IMR-90 (cell line): ENCODE measurements at places on chromosomes 6 and 20. TPM values are rescaled to one million over a fixed set of nuclear protein-coding genes. Genes with fewer than 3 reads are reported as not detected.

- no peak overlapping the region for H3K4me3 ChIP-seq
- no peaks in the 10 kb centered on the region for H3K4me1 ChIP-seq
- peaks cover 4% of the 10 kb centered on the region for H3K36me3 ChIP-seq
- H3K27me3 ChIP-seq: no peaks in the 10 kb centered on the region
- no peak overlapping the region for H3K27ac ChIP-seq
These were observed 34.2 kb downstream of the CEP162 start for GRCh38 chr6:84193114-84193708.

DNA sequence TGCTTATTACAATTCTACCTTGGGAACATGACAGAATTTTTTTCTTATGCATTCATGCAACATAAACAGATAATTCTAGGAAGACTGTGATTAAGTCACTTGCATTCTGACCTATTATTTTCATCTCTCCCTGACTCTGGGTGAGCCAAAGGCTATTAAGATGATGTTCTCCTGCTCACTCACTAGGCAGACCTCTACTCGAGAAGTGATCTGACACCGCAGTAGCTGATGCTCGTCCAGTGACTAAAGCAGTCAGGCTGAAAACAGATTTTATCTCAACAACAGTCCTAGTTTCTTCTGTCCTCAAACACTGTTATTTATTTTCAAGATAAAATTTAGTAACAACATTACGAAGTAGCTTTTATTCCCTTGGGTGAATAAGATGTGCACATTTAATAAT lies 17.3 kb downstream of the NAA20 start:
- H3K27me3 ChIP-seq: no peaks in the 10 kb centered on the region
- H3K4me3 ChIP-seq: no peak overlapping the region

Gene LINC00237
- not detected in 2 replicates for polyA plus RNA-seq

GRCh38 chr6:134233180-134233955 lies 84.5 kb downstream of the SGK1 start:
- peaks cover 5% of the 10 kb centered on the region; the same call in 1 of the 2 replicates for H3K4me1 ChIP-seq
- DNase-seq: no peak
- H3K36me3 ChIP-seq: no peaks in the 10 kb centered on the region
- H3K27ac ChIP-seq: no peak overlapping the region
- H3K27me3 ChIP-seq: no peaks in the 10 kb centered on the region

Gene MPC1
- 11.8 and 12.0 TPM in 2 replicates for polyA plus RNA-seq

- peak overlapping the region; percentile 68 for H3K27ac ChIP-seq
- H3K27me3 ChIP-seq: no peaks in the 10 kb centered on the region; the same call in 1 of the 2 replicates
- peaks cover 7% of the 10 kb centered on the region; the same call in 1 of the 2 replicates for H3K4me1 ChIP-seq
- peak overlapping the region; percentile 54 for H3K4me3 ChIP-seq
- DNase-seq: peak; percentile 83
These were observed 100.0 kb downstream of the NOL4L start for GRCh38 chr20:32484958-32485769.

DNA sequence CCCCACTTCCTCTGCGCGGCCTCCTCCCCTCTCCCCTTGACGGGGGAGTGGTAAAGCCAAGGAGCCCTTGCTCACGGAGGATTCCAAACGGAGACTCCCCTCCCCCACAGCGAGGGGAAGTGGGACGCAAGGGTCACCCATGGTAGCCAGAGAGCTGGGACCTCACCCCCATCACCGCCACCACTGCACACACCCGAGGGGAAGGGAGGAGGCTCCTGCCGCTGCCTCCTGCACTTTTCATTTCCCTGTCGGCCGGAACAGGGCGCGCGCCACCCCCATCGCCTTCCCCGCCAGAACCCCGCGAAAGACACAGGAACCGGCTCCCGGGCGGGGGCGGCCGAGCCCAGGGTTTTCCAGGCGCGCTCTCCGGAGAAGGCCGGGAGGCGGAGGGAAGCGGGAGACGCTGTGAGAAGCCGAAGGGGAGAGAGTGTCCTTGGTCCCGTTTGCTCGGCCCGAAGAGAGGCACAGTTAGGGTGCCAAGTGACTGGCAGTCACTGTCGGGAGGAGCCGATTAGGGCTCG lies 789 bp downstream of the CCND3 start:
- peak overlapping the region; percentile 84 for H3K4me3 ChIP-seq
- H3K27ac ChIP-seq: peak overlapping the region; percentile 76
- H3K4me1 ChIP-seq: peaks cover 30% of the 10 kb centered on the region
- peak; percentile 12 for DNase-seq

DNA sequence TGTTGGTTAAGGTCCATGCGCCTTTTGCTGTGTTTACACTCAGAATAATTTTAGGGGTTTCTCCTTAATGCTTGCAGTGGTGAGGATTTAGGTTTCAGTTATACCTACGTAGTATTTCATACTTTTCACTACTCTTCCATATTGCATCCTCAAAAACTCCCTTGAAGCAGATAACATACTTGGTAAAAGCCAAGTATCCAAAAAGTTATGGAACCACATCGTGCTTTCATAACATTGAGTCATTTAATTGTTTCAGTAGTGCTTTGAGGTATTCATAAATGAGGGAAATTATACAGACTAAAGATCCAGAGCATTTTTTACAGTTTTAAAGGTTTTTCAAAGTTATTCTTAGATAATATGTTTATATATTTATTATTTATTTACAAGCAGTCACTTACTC lies 4.0 kb upstream of the ATXN1 start:
- peaks cover 20% of the 10 kb centered on the region for H3K4me1 ChIP-seq
- no peak overlapping the region for H3K4me3 ChIP-seq
- H3K36me3 ChIP-seq: no peaks in the 10 kb centered on the region
- DNase-seq: no peak
- H3K27me3 ChIP-seq: no peaks in the 10 kb centered on the region
- peak overlapping the region; percentile 10; the same call in 1 of the 2 replicates for H3K27ac ChIP-seq

Gene NRN1
- polyA plus RNA-seq: not detected in 2 replicates

DNA sequence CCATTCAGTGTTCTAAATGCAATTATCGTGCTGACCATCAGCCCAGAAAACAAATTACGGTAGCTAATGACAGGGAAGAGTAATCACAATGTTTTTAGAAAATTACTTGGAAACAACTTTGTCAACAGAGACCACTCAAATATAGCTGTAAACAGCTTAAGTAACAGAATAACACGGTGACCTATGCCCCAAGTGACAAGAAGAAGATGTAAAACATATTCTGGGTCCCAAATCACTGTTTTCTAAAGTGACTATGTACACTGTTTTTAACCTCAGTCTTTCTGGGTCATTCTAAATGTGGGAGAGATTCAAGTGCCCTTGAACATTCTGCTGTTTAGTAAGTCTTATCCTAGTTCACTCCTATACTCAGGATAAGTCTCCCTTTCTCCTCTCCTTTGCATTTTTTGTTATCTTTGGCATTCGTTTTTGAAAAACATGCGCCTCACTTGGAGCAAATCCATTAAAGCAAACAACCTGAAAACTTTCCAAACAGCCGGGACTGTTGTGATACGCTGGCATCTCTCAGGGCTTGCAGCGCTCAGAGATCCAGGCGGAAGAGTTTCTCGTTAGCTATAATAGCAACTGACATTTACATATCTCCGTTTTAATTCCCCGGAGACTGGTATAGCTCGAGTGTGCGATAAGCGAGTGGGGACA lies 114.5 kb upstream of the SOX4 start:
- no peaks in the 10 kb centered on the region for H3K4me1 ChIP-seq
- no peak overlapping the region for H3K4me3 ChIP-seq
- no peak overlapping the region for H3K27ac ChIP-seq
- peak; percentile 23 for DNase-seq

- no peak for DNase-seq
- H3K36me3 ChIP-seq: no peaks in the 10 kb centered on the region
- H3K4me3 ChIP-seq: no peak overlapping the region
- no peaks in the 10 kb centered on the region for H3K27me3 ChIP-seq
- H3K27ac ChIP-seq: no peak overlapping the region
These were observed 112.2 kb downstream of the DTNBP1 start for GRCh38 chr6:15550546-15551123.

Gene OTOR
- polyA plus RNA-seq: not detected in 2 replicates

GRCh38 chr6:113989675-113990074 lies 18.7 kb upstream of the HDAC2 start:
- no peaks in the 10 kb centered on the region for H3K36me3 ChIP-seq
- peak; percentile 27 for DNase-seq
- no peak overlapping the region for H3K4me3 ChIP-seq
- no peaks in the 10 kb centered on the region for H3K4me1 ChIP-seq
- no peaks in the 10 kb centered on the region for H3K27me3 ChIP-seq
- no peak overlapping the region for H3K27ac ChIP-seq

DNA sequence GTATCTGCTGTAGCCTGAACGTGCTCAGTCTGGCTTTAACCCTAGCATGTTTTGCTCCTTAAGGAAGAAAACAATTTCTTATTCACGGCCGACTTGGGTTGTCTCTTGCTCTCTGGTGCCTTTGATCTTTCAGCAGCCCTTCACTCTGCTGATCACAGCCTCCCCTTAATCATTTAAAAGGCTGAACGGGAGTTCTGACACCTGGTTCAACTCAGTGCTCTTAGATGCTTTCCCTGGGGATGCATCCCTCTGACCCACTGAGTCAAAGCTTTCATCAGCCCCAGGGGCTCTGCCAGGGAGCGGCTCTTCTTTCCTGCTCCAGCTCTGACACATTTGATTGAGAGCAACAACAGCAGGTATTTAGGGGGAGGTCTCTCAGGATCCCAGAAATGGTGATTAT lies 79.0 kb upstream of the FYN start:
- no peak overlapping the region for H3K27ac ChIP-seq
- peaks cover 31% of the 10 kb centered on the region for H3K27me3 ChIP-seq
- peaks cover 4% of the 10 kb centered on the region for H3K4me1 ChIP-seq
- no peak for DNase-seq
- no peak overlapping the region for H3K4me3 ChIP-seq

DNA sequence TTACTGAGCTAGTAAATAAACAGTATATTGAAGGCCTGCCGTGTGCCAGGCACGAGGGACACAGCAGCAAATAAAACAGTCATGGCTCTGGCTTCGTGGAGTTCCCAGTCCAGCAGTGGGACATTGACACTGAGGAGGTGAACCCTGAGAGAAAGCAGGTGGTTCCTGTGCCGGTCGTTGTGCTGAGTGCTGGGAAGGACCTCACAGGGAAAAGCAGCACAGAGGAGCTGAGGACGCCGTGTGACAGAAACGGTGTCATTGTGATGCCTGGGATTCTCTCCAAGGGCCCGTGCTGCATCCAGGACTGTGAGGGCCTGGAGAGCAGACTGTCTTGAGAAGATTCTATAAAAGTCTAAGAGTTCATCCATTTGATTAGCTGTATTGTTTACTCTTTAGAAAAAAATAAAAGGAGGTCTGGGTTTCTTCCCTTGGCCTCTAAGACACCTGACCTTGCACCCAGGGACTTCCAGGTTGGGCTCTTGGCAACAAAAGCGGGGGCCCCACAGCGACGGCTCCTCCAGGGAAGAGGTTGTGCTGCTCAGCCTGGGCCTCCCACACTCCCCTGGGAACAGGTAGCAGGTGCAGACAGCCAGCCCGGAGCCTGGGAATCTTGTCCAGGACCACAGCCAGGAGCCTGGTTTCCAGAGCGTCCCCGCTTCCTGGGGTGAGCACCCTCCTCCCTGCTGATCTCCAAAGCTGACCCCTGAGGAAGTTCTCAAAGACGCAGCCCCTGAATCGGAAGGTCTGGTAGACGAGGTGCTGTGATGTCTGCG lies 251.2 kb upstream of the PMEPA1 start:
- H3K27me3 ChIP-seq: 0 out of 2 replicates have a peak, but pooled peaks cover 1% of the 10 kb centered on the region
- no peak for DNase-seq
- no peaks in the 10 kb centered on the region for H3K36me3 ChIP-seq
- no peak overlapping the region for H3K4me3 ChIP-seq
- no peaks in the 10 kb centered on the region for H3K4me1 ChIP-seq

GRCh38 chr6:150418827-150419594 lies 50.2 kb downstream of the IYD start:
- H3K4me3 ChIP-seq: 0 out of 2 replicates have a peak overlapping the region, but pooled peaks have one; percentile 5
- no peak overlapping the region for H3K27ac ChIP-seq
- H3K4me1 ChIP-seq: no peaks in the 10 kb centered on the region; the same call in 1 of the 2 replicates
- peaks cover 7% of the 10 kb centered on the region for H3K27me3 ChIP-seq
- no peaks in the 10 kb centered on the region for H3K36me3 ChIP-seq
- peak; percentile 36 for DNase-seq

DNA sequence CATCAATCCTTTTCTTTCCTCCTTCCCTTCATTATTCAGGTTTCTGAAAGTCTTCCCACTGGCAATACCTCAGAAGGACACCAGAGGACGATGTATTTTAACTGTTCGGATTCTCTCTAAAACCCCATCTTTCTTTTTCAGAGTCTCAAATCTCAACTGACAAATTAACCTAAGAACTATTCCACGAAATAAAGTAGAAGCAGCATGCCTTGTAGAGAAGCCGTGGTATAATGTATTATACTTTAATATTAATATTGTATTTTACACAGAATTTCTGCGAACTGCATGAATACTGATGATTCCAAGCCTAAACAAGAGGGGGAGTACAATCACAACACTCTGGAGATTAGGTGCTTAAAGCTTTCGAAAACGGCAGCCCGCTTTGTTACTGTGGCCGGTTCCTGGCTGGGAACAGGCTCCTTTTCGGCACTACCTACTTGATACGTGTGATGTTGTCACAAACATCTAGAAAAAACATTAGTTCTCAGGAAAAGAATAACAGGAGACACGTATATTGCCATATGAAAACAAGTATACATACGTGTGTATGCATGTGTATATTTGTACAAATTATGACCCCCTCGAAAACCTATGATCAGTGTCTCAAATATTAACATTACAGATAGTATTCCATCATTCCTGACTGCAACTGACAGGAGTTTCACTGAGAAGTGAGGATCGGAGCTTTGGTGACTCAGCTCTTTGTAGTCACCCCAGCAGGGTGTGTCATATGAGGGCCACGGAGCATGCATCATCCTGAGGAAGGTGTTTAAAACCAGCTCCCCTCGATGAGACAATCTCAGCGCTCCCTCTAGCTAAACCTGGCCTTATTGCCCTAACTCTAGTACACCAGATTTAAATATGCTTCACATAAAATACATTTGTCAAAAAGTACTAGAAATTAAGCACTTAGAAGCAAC lies 319.7 kb upstream of the TCF21 start:
- H3K27ac ChIP-seq: peak overlapping the region; percentile 96
- H3K36me3 ChIP-seq: no peaks in the 10 kb centered on the region; the same call in 1 of the 2 replicates
- DNase-seq: peak; percentile 91
- H3K4me1 ChIP-seq: peaks cover 16% of the 10 kb centered on the region
- H3K4me3 ChIP-seq: peak overlapping the region; percentile 29; the same call in 1 of the 2 replicates

DNA sequence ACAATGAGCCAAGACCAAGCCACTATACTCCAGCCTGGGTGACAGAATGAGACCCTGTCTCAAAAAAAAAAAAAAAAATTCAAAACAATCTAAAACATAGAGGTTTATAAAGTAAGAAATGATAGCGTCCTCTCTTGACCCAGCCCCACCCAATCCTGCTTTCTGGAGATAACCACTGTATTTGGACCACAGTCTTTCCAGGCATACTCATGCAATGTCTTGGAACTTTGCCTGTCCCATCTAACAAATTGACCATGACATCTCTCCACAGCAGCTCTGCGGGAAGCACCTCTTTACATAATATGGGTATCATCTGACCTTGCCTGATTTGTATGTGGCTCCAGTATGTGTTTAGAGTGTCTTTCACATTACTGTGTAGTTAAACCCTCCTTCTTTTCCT lies 9.1 kb upstream of the SHLD1 start:
- H3K4me3 ChIP-seq: no peak overlapping the region
- no peak overlapping the region; the same call in 1 of the 2 replicates for H3K27ac ChIP-seq
- DNase-seq: peak; percentile 76
- peaks cover 12% of the 10 kb centered on the region for H3K4me1 ChIP-seq

Gene PRICKLE4
- polyA plus RNA-seq: 0.72 and 0.99 TPM in 2 replicates

Gene UBE2C
- polyA plus RNA-seq: 120 and 124 TPM in 2 replicates

Gene SNX5
- polyA plus RNA-seq: 76.7 and 92.8 TPM in 2 replicates
